ENCODE measurements at places on chromosomes 1 and 21.

DNA sequence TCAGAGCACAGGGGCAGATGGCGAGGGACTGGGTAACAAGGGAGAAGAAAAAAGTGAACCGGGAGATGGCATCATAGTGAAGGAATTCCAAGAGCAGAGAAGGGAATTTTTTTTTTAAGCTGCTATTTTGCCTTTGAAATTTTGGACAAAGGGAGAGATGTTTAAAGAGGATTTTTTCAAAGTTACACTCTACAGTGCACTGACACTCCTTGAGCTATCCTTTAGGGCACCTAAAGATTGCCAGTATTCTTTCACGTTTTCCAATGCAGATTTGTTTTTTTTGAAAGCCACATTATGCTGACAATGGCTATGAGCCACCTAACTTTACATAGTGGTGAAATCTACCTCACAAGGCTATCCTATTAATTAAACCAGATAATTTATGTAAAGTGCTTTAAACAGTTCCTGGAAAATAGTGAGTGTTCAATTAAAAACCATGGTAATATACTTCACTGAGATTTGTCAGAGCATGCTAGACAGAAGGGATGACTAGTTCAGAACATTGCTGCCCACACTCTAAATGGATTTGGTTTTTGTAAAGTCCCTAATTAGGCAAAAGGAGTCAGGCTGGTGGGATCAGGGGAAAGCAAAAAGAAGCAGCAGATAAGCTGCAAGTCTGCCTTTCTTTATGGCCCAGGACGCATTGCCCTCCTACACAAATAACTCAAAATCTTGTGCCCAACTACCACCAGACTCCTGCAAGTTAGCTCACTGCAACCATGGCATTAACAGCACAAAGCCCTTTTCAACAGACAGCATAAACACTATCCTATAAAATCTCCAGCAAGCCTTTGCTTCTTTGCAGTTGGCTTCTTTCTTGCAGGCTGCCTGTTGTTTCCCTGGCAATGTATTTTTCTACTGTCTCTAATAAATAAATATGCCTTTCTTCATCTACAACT lies 53.9 kb downstream of the PRDX6 start:
- no peak for DNase-seq

DNA sequence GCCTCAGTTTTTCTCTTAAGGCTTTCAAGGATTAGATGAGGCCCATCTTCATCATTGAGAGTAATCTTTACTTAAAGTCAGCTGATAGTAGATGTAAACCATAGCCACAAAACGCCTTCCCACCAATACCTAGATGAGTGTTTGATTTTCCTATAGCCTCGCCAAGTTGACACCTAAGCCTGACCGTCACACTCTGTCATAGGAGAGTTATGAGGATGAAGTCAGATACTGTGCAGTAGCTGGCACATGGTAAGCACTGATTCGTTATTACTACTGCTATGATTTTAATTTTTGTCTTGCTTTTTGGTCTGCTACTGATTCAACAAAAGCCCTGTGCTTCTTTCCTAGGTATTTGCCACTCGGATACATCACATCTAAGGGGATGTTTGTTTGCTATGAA lies 395.5 kb downstream of the RPS6KC1 start:
- no peak for DNase-seq

DNA sequence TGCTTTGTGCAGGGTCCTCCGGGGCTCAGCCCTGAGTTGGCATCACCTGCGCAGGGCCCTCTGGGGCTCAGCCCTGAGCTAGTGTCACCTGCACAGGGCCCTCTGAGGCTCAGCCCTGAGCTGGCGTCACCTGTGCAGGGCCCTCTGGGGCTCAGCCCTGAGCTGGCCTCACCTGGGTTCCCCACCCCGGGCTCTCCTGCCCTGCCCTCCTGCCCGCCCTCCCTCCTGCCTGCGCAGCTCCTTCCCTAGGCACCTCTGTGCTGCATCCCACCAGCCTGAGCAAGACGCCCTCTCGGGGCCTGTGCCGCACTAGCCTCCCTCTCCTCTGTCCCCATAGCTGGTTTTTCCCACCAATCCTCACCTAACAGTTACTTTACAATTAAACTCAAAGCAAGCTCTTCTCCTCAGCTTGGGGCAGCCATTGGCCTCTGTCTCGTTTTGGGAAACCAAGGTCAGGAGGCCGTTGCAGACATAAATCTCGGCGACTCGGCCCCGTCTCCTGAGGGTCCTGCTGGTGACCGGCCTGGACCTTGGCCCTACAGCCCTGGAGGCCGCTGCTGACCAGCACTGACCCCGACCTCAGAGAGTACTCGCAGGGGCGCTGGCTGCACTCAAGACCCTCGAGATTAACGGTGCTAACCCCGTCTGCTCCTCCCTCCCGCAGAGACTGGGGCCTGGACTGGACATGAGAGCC lies 22.7 kb downstream of the COL6A1 start:
- DNase-seq, result no peak

- no peak for DNase-seq
These were observed 142.5 kb downstream of the OLFM3 start for GRCh38 chr1:101854271-101854670.

- no peak for DNase-seq
These were observed 58.5 kb upstream of the IVNS1ABP start for GRCh38 chr1:185375583-185375982.

- DNase-seq, result peak; percentile 58
These were observed 88.3 kb upstream of the SGIP1 start for GRCh38 chr1:66445492-66446181.

DNA sequence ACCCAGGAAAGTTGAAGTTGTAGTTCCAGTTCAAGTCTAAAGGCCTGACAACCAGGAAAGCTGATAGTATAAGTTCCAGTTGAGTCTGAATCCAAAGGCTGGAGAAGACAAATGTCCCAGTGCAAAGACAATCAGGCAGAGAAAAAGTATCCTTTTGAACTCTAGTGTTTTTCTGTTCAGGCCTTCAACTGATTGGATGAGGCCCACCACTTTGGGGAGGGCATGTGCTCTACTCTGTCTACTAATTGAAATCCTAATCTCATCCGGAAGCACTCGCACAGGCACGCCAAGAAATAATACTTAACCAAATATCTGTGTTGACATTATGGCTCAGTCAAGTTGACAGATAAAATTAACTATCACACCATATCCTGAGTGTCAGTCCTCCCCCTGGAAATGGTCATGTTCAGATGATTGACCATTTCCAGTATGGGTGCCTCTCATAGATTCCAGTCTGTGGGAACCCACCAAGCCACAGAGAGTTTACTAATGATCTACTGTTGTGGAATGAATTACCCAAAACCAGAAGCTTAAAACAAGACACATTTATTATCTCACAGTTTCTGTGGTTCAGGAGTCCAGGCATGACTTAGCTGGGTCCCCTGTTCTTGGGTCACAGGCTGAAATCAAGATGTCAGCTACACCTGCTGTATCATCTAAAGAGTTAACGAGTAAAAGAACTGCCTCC lies 296.3 kb upstream of the ZP4 start:
- DNase-seq, result no peak

GRCh38 chr1:150237746-150238145 lies 1.8 kb upstream of the ANP32E start:
- no peak for DNase-seq

- DNase-seq, result peak; percentile 38
These were observed at the start of gene TTLL10 for GRCh38 chr1:1173793-1174415. TSS of gene TTLL10 (plus strand) at chr1:1173880. CDS start at chr1:1179216, 5,336 bp downstream.

DNA sequence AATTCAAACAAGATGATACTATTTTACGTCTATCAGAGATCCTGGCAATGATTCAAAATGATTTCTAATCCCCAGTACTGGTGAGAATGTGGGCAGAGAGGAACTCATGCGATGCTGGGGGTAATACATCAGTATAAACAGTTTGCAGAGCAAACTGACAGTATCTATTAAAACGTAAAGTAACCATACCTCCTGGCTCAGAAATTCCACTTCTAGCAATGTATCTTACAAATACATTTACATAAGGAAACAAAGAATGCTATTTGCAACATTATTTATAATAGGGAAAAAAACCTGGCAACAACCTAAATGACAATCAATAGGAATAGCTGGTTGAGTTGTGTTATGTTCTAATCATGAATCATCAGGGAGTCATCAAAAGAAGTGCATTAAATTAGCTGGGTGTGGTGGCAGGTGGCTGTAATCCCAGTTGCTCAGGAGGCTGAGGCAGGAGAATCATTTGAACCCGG lies 15.9 kb downstream of the RCAN1 start:
- DNase-seq, result no peak
